Spinal cord (tissue), 10 donors: ENCODE measurements at places on chromosomes 2 and 18.
A peak's percentile ranks its signal among the peaks of the same experiment; 100 is the strongest.

DNA sequence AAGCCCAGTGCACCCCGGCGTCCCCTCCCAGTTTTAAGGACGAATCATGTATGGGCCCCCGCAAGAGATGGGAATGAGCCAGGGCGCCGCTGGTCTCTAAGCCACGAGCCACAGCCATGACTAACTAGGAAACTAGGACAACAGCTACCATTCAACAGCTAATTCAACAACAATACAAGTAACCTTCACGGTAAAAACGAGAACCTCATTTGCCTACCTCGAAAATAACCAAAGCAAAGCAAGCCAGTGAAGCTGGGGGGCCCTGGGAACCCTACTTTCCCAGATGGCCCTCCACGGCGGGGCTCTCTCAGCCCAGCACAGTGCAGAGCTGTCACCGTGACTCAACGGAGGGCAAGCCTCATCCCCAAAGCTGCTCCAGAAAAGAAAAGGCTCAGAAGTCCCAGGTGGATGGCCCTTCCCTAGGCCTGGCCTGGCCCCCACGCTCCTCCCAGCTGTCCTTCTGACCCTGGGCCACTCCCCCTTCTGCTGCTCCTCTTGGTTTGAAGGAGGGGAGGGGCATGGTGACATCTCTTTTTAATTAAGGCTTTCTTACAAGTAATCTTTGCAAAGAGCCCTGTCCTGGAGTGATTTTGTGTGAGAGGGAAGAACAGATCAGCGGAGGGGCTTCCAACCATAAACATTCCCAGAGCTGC, 126.3 kb downstream of the HDAC4 start:
- H3K4me3 ChIP-seq = no peak overlapping the region
- peaks cover 85% of the 10 kb centered on the region for H3K4me1 ChIP-seq
- peak overlapping the region; percentile 79 for H3K27ac ChIP-seq
- peaks cover 3% of the 10 kb centered on the region for H3K36me3 ChIP-seq

DNA sequence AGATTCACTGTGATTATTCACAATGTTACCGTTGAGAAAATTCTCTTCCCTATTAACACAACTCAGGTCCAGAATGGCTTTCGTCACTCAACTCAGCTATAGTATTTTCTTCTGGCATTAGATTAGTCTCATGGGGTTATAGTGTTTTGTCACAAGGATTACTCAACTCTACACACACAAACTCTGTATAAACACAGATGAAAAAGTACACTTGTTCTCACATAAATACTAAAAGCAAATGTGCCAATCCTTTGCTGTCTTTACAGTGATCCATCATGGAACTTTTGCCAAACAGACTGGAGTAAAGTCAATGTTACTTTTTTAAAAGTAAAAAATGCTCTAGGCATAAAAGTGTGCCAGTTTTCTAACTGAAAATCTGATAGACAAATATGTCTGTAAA, 267.6 kb downstream of the RBM43 start:
- H3K36me3 ChIP-seq = no peaks in the 10 kb centered on the region
- DNase-seq = no peak
- no peaks in the 10 kb centered on the region for H3K4me1 ChIP-seq
- no peak overlapping the region for H3K4me3 ChIP-seq
- H3K27ac ChIP-seq = no peak overlapping the region

DNA sequence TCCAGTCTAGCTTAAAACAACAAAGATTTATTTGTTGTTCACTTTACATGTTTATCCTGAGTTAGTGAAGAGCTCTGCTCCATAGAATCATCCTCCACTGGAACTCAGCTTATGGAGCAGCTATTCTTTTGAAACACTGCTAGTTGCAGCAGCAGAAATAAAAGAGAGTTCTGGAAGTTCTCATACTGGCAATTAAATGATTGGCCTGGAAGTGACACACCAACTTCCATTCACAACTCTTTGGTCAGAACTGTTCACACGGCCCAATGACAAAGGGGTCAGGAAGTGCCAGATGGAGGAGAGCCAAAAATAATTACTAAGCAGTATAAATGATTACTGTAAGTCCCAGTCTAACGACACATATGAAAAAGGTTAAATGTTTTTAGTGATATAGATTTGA, 39.1 kb downstream of the FBXO11 start:
- H3K27me3 ChIP-seq = no peaks in the 10 kb centered on the region
- peaks cover 6% of the 10 kb centered on the region for H3K4me1 ChIP-seq
- H3K36me3 ChIP-seq = no peaks in the 10 kb centered on the region
- H3K4me3 ChIP-seq = no peak overlapping the region

GRCh38 chr18:23629444-23629946, 33.2 kb downstream of the ANKRD29 start:
- H3K27ac ChIP-seq = no peak overlapping the region
- no peaks in the 10 kb centered on the region for H3K36me3 ChIP-seq
- H3K27me3 ChIP-seq = no peaks in the 10 kb centered on the region
- DNase-seq = no peak
- no peak overlapping the region for H3K4me3 ChIP-seq
- H3K4me1 ChIP-seq = no peaks in the 10 kb centered on the region

DNA sequence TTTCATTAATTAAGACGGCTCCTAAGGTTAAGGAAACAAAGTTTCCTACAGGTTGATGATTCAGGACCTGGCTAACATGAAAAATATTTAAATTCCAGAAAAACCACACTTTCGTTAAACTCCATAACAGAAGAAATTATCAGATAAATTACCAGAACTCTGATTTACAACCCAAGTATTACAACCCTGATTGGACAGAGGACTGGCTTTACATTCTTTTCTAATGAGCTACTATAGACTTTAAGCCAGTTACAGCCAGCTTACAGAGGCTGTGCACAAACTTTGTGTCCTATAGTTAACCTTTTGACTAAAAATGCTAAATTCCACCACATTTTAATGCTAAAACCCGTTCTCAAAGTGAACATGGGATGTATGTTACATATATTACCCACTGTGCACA, 458.6 kb downstream of the KCNJ3 start:
- no peaks in the 10 kb centered on the region for H3K4me1 ChIP-seq
- H3K36me3 ChIP-seq = no peaks in the 10 kb centered on the region
- no peak for DNase-seq
- H3K27me3 ChIP-seq = no peaks in the 10 kb centered on the region
- H3K4me3 ChIP-seq = no peak overlapping the region
- no peak overlapping the region for H3K27ac ChIP-seq

GRCh38 chr18:56067969-56068671, 480.1 kb upstream of the TCF4 start:
- no peaks in the 10 kb centered on the region for H3K36me3 ChIP-seq
- no peak overlapping the region for H3K4me3 ChIP-seq
- no peaks in the 10 kb centered on the region for H3K27me3 ChIP-seq
- H3K27ac ChIP-seq = no peak overlapping the region

- DNase-seq = no peak
- no peak overlapping the region for H3K4me3 ChIP-seq
- H3K4me1 ChIP-seq = no peaks in the 10 kb centered on the region
- H3K27me3 ChIP-seq = no peaks in the 10 kb centered on the region
- no peak overlapping the region for H3K27ac ChIP-seq
- peaks cover 12% of the 10 kb centered on the region for H3K36me3 ChIP-seq
These were observed 45.3 kb downstream of the LRPPRC start for GRCh38 chr2:43950383-43951008.

GRCh38 chr18:79819968-79820351, 22.2 kb downstream of the KCNG2 start:
- H3K4me3 ChIP-seq = no peak overlapping the region
- H3K4me1 ChIP-seq = peaks cover 2% of the 10 kb centered on the region
- H3K27ac ChIP-seq = no peak overlapping the region
- no peak for DNase-seq

DNA sequence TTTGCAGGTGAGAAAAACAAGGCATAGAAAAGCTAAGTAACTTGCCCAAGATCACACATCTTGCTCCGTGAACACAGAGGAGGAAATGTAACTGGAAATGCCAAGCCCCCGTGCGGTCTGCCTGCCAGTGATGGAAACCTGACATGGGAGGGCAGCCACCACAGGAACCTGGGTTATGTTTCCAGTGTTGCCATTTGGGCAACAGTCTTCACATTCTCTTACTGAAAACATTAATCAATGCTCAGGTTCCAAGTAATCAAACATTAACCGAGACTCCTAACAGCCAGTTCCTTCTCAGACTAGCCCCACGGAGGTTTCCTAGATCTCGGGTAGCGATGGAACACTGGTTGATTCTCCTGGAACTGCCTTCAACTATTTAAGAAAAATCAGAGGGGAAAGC, 2.5 kb downstream of the TGFA start:
- no peak for DNase-seq
- H3K4me3 ChIP-seq = no peak overlapping the region
- peaks cover 19% of the 10 kb centered on the region for H3K27me3 ChIP-seq
- no peak overlapping the region for H3K27ac ChIP-seq
- H3K4me1 ChIP-seq = peaks cover 24% of the 10 kb centered on the region

- no peak overlapping the region for H3K4me3 ChIP-seq
- H3K27me3 ChIP-seq = no peaks in the 10 kb centered on the region
- no peak overlapping the region for H3K27ac ChIP-seq
- no peaks in the 10 kb centered on the region for H3K36me3 ChIP-seq
These were observed 300.9 kb downstream of the ARHGAP15 start for GRCh38 chr2:143429932-143430679.

GRCh38 chr2:175135862-175136261, 32.1 kb downstream of the ATF2 start:
- peaks cover 2% of the 10 kb centered on the region for H3K36me3 ChIP-seq
- no peak for DNase-seq
- no peaks in the 10 kb centered on the region for H3K4me1 ChIP-seq
- H3K4me3 ChIP-seq = no peak overlapping the region
- no peaks in the 10 kb centered on the region for H3K27me3 ChIP-seq

DNA sequence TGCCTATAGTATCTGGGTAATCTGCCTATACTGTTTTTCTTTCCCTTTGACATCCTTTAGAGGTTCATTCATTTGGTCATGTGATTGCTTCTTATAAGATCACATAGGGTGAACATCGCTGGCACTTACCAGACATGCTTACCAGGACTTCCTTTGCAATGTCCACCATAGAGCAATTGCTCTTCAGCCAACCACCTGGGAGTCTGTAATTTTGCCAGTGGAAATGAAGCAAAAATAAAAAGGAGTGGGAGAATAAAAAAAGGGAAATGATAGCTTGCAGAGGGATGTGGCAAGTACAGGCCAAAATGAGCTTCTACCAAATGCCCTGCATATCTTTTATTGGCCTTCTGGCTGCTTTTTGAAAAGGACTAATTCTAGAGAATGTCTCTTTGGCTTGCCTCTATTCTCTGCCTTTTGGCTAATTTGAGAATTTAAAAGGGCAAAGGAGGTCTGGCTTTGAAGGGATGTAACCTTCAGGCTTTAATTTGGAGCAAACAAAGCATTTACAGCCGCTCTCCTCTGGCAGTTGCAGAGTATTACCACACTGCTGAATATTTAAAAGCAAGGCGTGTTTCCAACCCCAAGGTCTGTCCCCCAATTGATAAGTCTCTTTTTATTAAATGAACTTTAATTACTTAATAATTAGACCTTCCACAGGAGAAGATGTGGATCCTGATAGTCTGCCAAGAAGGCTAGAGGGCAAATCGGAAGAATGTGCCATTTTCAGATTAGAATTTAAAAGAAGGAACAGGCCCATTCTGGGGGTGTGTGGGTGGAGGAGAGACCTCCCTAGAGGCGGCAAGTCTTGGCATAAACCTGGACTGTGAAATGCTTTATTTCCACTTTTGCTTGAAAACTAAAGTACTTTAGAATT, 557.9 kb downstream of the DCC start:
- no peaks in the 10 kb centered on the region for H3K36me3 ChIP-seq
- no peak overlapping the region for H3K27ac ChIP-seq
- DNase-seq = peak; percentile 69
- no peak overlapping the region for H3K4me3 ChIP-seq

DNA sequence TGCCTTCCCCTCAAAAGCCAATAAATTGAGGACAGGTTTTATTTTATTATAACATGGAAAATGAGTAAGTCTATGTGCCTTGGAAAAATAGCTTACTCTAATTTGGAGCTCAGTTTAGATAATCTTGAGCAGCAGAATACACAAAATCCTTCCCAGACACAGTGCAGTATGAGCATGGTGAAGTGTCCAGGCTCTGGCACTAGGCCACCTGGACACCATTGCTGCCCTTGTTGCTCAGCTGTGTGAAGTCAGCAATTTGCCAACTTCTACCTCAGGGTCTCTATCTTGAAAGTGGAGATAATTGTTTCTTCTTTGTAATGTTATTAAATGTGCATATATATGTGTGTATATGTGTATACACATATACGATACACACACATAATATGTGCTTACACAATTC, 104.9 kb upstream of the CAVIN2 start:
- H3K4me3 ChIP-seq = no peak overlapping the region
- no peak overlapping the region for H3K27ac ChIP-seq
- no peaks in the 10 kb centered on the region for H3K27me3 ChIP-seq
- no peaks in the 10 kb centered on the region for H3K36me3 ChIP-seq
- no peak for DNase-seq

GRCh38 chr2:11129598-11130449, 25.4 kb upstream of the SLC66A3 start:
- peaks cover 37% of the 10 kb centered on the region for H3K4me1 ChIP-seq
- no peaks in the 10 kb centered on the region for H3K36me3 ChIP-seq
- peak overlapping the region; percentile 33 for H3K4me3 ChIP-seq

GRCh38 chr2:102304711-102305611, 6.4 kb upstream of the IL1RL1 start:
- H3K36me3 ChIP-seq = no peaks in the 10 kb centered on the region
- no peaks in the 10 kb centered on the region for H3K27me3 ChIP-seq
- H3K27ac ChIP-seq = no peak overlapping the region
- H3K4me3 ChIP-seq = no peak overlapping the region

DNA sequence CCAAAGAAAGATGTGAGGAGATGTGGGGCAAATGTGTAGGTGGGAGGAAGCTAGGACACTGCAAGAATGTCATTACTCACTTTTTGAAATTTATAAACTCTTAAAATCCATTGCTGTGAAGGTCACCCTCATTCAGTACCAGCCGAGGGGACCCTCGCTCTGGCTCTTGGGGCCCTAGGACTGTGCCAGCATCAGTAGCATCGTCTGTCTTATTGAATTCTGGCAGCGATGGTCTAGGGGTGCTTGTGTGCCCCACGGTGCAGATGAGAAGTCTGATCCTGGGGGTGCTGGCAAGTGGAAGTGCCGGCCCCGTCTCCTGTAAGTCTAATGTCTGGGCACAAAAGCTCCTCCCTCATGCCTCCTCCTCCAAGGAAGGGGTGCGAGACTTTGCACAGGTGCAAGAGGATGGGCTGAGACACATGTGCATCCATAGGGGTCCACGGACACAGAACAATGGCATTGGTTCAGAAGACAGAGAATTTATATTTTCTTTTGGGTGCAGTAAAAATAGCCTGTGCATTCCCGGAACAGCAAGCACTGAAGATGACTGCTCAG, 266.7 kb upstream of the HDAC4 start:
- no peak overlapping the region for H3K27ac ChIP-seq
- no peaks in the 10 kb centered on the region for H3K36me3 ChIP-seq
- no peak for DNase-seq
- H3K4me3 ChIP-seq = no peak overlapping the region

- no peak for DNase-seq
- no peaks in the 10 kb centered on the region for H3K36me3 ChIP-seq
- no peaks in the 10 kb centered on the region for H3K4me1 ChIP-seq
- no peak overlapping the region for H3K27ac ChIP-seq
- no peaks in the 10 kb centered on the region for H3K27me3 ChIP-seq
These were observed 4.4 kb upstream of the SERPINB5 start for GRCh38 chr18:63472380-63472779.

GRCh38 chr2:29000956-29001355, 19.9 kb downstream of the TOGARAM2 start:
- peaks cover 11% of the 10 kb centered on the region for H3K36me3 ChIP-seq
- H3K4me3 ChIP-seq = no peak overlapping the region
- DNase-seq = no peak
- no peak overlapping the region for H3K27ac ChIP-seq

- no peaks in the 10 kb centered on the region for H3K27me3 ChIP-seq
- H3K4me3 ChIP-seq = no peak overlapping the region
- H3K4me1 ChIP-seq = peaks cover 8% of the 10 kb centered on the region
- no peak overlapping the region for H3K27ac ChIP-seq
- H3K36me3 ChIP-seq = no peaks in the 10 kb centered on the region
- DNase-seq = no peak
These were observed 94.6 kb upstream of the LGALSL start for GRCh38 chr2:64359171-64359891.
